ENCODE measurements at places on chromosomes 13 and 19.

DNA sequence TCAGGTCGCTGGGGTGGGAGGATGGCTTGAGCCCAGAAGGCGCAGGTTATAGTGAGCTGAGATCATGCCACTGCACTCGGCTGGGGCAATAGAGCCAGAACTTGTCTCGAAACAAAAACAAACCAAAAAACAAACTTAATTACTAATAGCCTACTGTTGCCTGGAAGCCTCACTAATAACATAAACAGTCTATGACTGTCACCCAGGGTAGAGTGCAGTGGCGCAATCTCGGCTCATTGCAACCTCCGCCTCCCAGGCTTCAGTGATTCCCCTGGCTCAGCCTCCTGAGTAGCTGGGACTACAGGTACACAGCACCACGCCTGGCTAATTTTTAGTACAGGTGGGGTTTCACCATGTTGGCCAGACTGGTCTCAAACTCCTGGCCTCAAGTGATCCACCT is 18.0 kb downstream of the CATSPERD start:
- DNase-seq = no peak

- no peak for DNase-seq
These were observed 84.7 kb upstream of the DOCK9 start for GRCh38 chr13:99062593-99062992.

DNA sequence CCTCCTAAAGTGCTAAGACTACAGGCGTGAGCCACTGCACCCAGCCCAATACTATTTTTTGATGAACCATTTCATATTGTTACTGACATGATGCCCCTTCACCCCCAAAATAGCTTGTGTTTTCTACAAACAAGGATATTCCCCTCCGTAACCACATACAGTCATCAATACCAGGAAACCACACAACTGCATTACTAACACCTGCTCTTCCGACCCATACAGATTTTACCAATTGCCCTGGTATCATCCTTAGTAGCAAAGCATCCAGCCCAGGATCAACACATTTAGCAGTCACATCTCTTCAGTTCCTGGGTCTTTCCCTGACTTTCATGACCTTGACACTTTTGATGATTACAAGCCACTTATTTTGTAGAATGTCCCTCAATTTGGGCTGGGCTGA is 33.6 kb downstream of the KCTD15 start:
- DNase-seq = no peak

DNA sequence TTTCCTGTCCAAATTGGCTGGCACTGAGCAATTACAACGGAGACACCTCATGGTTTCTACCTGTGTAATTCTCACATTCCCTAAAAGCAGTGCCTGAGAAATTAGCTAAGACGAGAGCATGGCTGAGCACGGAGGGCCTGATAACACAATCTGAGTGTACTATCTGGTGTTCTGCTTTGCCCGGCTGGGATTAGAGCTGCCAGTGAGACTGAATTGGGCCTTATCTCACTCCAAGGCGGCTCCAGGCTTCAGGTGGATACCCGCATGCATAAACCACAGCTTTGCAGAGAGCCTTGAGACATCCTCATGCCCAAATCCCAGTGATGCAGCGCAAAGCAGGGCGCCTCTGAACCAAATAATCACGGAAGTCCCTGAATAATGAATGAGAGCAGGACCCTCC is 172.3 kb downstream of the OXGR1 start:
- DNase-seq = no peak

GRCh38 chr13:106990594-106990993 is 422.7 kb upstream of the ARGLU1 start:
- DNase-seq = no peak

DNA sequence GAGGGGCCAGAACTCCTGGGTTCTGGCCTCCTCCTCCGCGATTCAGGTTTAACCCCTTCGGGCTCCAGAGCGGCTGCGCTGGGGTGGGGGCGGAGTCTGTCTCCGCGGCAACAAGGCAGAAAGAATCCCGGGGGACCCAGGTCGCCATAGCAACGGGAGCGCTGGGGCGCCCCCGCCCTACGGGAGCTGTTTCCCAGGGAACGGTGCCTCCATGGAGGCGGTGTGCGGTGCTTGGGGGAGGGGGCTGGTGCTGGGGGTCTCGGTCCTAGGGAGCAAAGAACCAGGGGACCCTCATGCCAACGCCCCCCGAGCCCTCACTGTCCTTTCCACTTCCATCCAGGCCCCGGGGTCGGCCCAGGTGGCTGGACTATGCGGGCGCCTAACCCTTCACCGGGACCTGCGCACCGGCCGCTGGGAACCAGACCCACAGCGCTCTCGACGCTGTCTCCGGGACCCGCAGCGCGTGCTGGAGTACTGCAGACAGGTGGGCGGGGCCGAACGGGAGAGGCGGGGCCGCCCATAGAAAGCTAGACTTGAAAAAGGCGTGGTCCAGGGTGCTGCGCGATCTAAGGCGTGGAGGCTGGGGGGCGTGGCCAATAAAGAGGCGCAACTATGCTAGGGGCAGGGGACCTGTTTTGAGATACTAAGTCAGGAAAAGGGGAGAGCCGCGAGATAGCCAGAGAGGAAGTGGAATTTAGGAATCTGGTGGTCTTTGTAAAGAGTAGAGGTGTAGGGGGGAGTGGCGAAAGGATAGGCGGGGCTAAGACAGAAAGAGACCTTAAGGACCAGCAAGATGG is 1.2 kb downstream of the APLP1 start:
- DNase-seq = no peak

DNA sequence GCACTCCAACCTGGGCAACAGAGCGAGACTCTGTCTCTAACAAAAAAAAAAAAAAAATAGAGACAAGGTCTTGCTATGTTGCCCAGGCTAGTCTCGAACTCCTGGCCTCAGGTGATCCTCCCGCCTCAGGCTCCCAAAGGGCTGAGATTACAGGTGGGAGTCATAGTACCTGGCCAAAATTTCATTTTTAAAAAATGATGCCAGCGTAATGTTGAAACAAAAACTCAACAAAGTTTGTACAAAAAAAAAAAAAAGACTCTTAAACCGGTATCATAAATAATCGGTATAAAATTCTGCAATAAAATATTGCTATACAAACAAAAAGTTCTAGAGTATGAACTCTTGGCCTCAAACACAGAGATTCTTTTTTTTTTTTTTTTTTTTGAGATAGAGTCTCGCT is 3.5 kb downstream of the GMFG start:
- no peak for DNase-seq

DNA sequence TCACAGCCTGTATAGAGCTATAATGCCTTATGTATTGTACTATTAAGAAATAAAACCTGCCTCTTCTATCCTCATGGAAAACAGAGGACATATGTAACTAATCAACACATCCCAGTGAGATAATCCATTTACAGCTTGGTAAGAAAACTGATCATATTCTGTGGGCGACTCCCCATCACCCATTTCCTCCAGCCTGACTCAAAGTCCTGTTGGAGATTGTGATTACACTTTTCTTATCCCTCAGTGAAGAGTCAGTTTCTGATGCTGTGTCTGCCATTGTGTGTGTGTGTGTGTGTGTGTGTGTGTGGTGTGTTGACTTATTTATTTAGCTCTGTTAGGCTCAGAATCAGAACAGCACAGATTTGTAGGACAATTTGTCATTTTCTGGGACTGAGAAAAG is 212.8 kb downstream of the FGF9 start:
- no peak for DNase-seq

GRCh38 chr13:72545030-72545719 is 182.3 kb downstream of the MZT1 start:
- DNase-seq = no peak

DNA sequence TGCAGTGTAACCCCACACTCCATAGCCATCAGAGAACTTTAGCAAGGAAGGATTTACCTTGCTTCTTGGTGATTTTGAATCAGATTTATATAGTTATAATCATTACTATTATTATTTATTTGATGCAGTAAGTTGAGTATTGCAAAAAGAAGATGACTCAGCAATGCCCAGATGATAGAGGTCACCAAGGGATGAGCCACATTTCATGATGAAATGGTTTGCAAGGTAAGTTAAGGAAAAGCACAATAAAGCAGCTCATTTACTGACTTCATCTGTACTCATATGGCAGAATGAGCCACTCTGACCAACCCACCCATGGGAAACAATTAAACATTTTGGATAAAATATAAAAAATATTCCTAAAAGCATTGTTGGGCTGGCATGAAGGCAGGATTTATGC is 59.1 kb downstream of the AKAP11 start:
- DNase-seq = no peak

DNA sequence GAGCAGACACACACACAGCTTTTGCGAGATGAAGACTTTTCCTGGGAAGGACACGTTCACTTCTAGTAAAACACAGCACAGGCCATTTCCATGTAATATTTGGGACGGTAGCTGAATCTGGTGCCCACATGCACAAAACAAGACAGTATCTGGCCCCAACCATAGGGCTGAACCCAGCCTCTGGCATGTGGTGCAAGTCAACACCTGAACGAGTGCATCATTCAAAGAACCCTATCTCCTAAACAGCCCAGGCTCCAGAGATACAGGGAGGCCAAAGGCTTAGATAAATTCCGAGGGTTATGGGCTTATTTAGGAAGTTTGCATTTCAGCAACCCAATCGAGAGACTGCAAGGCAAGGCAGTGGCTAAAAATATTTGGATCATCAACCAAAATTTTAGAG is 2.7 kb upstream of the TFDP1 start:
- no peak for DNase-seq

GRCh38 chr13:97043302-97043701 is 49.0 kb upstream of the OXGR1 start:
- DNase-seq = no peak

GRCh38 chr19:46365561-46365960 is 18.7 kb downstream of the PPP5C start:
- DNase-seq = no peak

GRCh38 chr13:110200276-110200870 is 106.6 kb downstream of the COL4A1 start:
- no peak for DNase-seq

GRCh38 chr13:98233127-98233526 is 56.1 kb upstream of the RNF113B start:
- DNase-seq = no peak

DNA sequence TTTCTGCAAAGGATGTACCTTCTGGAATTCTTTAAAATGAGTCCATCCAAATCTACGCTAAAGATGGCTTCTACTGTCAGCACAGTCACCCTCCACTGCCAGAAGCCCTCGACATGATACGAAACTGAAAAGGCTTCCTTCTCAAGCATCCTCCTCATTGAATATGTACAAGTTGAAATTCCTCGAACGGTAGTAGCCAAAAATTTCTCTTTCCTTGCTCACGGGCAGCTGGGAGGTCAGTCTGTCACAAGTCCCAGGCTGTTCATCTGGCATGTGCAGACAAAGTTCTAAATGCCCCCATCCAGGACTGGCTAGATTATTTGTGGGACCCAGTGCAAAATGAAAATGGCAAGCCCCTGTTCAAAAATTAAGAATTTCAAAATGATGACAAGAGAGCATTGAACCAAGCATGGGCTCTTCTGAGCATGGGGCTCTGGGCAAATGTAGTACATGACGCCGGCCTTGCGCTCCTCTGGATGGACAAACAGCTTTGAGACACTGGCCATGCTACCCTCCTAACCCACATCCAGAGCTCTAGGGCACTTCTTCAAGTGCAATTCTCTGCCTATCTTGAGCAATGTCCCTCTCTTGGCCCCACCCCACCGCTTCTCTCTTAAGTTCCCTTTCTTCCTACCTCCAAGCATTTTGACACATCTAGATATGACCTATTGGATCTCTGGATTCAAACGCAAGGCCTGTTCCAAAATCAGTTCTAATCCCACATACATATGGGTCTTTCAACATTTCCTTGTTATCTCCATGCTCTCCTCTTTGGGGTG is 78.9 kb upstream of the FLT1 start:
- DNase-seq = no peak

DNA sequence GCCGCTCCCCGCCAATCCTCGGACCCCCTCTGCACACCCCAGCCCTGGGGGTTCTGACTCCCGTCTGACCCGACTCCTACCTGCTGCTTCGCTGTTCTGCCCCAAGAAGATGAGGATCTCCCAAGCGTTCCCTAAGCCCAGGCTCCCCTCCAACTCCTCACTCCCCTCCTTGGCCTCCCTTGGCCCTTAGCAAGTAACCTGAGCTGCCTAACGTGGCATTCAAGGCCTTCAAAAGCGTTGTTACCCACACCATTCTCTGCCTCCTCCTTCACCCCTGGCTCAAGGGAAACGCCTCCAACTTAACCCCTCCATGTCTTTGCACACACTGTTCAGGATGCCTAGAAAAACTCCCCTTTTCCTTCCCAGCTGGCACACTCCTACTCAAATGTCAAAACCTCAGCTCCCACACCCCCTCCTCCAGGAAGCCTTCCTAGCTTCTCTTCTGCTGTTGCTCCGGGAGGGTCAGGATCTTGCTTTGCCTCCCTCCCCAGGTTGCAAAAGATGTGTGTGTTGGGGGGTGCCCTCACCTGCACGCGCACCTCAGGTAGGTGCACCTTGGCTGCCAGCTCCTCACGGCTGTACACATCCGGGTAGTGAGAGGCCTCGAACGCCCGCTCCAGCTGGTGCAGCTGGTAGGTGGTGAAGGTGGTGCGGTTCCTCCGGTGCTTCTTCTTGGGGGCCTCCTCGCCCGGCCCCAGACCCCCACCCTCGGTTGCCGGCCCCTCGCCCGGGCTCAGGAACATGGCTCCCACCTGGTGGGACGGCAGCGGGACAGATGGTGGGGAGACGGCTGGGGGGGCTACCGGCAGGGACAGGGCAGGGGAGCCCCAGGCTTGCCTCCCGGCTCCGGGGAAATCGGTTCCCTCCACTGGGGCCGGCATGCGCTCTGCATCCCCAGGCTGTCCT is 775 bp downstream of the RAX2 start:
- DNase-seq = no peak

- DNase-seq = no peak
These were observed 1343.9 kb upstream of the MIR17HG start for GRCh38 chr13:90003566-90003965.

DNA sequence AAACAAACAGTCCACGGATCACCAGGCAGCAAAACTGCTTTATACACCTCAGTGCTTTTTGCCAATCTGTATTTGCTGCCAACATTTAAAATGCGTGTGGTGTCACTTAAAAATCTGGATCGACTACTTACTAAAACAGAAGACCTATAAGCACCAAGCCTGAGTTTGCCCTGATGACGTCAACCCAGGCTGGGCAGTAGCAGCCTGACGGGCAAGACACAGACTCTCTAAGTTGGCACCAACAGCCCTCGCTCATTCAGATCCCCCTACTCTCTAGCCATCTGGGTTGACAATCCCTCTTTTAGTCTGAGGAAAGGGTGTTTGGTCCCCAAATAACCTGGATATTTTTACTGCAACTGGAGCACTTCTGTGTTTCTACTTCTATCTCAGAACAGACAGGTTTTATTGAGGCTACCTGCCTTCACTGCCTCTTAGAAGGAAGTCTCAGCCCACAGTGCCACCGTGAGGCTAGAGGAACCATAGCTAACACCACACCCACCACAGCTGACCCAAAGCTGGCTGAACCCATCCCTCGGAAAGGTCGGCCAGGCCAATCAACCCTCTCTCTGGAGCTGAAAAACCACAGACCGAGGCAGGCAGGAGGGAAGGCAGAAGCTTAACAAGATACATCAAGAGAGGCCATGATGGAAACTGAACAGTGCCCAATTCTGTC is 6.9 kb downstream of the SUGP2 start:
- DNase-seq = no peak

DNA sequence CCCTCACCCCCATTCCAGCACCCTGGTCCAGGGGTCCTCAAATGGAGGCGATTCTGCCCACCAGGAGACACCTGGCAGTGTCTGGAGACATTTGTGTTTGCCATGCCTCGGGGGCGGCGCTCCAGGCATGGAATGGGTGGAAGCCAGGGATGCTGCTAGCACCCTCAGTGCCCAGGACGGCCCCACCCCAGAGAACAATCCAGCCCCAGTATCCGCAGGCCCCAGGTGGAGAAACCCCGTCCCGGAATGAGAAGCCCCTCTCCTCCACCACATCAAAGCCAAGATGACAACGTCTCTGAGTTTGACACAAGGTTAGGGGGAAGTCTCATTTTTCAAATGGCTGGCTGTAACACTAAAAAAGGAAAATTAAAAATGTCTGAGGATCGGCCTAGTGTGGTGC is 68.5 kb downstream of the INSR start:
- DNase-seq = no peak

Data from stimulated activated CD4-positive, alpha-beta T cell treated with anti-CD3 and anti-CD28 coated beads, TNF-alpha, amount 100 ng/mL, for 1 hour (primary cell).